NCI-H774 (cell line): ENCODE measurements at places on chromosomes 11 and 22.

DNA sequence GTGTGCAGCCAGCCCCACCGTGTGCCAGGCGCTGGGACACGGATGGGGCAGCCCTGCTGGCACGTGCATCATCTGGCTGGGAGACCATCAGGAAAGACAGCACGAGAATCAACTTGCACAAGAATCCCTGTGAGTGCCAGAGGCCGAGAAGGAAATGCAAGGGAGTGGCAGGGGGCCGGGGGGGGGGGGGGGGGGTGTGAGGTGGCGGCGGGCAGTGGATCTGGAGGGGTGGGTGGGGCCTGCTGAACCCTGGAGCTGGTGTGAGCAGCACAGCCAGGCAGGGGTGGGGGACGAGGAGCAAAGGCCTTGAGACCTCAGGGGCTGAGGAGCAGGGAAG lies 14.0 kb upstream of the FLRT1 start:
- DNase-seq = no peak

- DNase-seq = peak; percentile 84
Observed at GRCh38 chr11:78646564-78647185, 72.0 kb upstream of the NARS2 start.

GRCh38 chr11:23205156-23205871 lies 345.0 kb upstream of the CCDC179 start:
- no peak for DNase-seq

GRCh38 chr11:67522844-67523555 lies at the start of gene CABP2:
Gene CABP2 (minus strand): TSS chr11:67523446. CDS start chr11:67523326, 120 bp downstream.
- DNase-seq = no peak

- no peak for DNase-seq
Observed at GRCh38 chr11:114553642-114554041, 6.0 kb downstream of the NXPE1 start.

- DNase-seq = no peak
Observed at GRCh38 chr11:83151274-83151977, 5.5 kb upstream of the PCF11 start.

- DNase-seq = no peak
Observed at GRCh38 chr11:70155386-70155785, 47.7 kb upstream of the FADD start.

- no peak for DNase-seq
Observed at GRCh38 chr11:34639545-34639944, 18.7 kb downstream of the EHF start.

GRCh38 chr22:19060356-19061009 lies 61.7 kb downstream of the DGCR2 start:
- no peak for DNase-seq

GRCh38 chr11:58165504-58166106 lies 23.3 kb upstream of the OR9Q2 start:
- DNase-seq = no peak

- DNase-seq = no peak
Observed at GRCh38 chr11:32563600-32563959, 20.1 kb upstream of the EIF3M start.

DNA sequence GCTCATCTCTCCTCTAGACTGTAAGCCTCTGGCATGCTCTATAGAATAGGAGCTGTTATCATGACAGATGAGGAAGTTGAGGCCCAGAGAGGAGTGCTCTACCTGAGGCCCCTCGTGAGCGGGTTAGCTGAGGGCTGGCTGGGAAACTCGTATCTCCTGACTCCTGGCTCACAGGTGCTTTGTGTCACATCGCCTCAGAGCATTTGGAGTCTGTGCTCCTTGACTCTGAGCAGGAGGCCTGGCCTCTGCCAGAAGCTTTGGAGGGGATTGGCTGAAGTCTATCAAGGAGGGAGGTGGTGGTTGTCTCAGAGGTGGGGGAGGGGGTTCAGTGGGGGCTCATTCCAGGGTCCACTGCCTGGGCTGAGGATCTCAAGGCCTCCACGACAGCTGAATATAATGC lies 7.4 kb downstream of the KCNC1 start:
- no peak for DNase-seq

- DNase-seq = no peak
Observed at GRCh38 chr22:38860283-38861169, 11.5 kb downstream of the CBX6 start.

DNA sequence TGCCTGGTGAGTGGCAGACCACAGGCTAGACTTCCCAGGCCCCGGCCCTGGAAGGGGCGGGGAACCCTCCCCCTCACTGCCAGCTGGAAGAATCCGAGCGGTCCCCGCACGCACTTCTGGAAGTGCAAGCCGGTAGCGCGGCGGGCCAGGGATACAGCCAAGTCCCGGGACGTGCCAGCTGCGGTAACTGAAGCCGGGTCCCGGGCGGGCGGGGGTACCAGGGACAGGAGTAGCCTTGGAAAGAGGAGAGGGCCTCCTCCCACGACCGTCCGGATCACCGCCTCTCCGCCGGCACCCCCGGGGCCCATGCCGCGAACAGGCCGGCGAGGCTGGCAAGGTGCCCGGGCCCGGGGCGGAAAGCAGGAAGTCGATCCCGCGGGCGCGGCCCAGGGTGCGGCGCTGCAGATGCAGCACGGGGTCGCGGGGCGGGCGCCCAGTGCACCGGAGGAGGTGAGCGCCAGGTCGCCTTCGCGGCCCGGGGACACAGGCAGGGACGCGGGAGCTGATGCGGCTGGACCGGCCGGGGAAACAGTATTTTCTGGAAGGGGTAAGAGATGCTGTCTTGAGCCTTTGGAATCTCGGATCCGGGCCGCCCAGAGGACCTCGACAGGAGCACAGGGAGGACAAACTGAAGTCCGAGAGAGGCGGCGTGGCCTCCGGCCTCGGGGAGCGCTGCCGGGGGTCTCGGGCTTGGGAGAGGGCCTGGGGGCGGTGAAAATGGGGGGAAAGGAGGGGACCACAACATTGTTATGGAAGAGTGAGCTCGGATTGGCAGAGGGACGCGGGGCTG lies 783 bp upstream of the SLC35C1 start:
- peak; percentile 52 for DNase-seq

DNA sequence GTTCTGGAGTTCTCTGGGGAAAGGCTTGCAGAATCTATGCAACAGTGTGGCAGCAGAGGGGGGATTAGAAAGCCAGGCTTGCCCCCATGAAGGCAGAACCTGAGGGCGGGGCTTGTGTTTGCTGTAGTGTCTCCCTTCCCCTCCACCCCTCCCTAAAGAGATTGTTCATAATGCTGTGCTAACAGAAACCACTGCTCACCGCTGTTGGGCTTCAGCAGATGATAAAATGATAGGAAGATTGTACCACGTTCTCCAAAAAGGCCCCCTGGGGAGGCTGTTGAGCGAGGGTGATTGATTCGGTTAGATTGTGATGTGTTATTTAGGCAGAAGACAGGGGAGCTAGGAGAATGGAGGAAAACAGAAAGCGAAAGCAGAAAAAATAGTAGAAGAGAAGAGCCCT lies 215.2 kb upstream of the NCAM1 start:
- no peak for DNase-seq

DNA sequence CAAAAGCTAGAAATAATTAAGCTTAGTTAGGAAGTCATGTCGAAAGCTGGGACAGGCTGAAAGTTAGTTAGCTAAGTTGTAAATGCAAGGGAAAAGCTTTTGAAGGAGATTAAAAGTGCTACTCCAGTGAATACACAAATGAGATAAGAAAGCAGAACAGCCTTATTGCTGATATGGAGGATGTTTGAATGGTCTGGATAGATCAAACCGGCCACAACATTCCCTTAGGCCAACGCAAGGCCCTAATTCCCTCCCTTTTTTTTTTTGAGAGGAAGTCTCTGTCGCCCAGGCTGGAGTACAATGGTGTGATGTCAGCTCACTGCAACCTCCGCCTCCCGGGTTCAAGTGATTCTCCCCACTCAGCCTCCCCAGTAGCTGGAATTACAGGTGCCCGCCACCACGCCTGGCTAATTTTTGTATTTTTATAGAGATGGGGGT lies 23.3 kb upstream of the WEE1 start:
- DNase-seq = no peak
